Esophagus mucosa (tissue), 1 donor: ENCODE measurements at places on chromosomes 5 and 9. TPM values are rescaled to one million over a fixed set of nuclear protein-coding genes. Genes with fewer than 3 reads are reported as not detected.
A peak's percentile ranks its signal among the peaks of the same experiment; 100 is the strongest.

GRCh38 chr9:101458963-101459631 lies 23.5 kb upstream of the ALDOB start:
- ATAC-seq, result peak; percentile 91

The GGTA1 gene
- total RNA-seq, result 7.1 TPM

DNA sequence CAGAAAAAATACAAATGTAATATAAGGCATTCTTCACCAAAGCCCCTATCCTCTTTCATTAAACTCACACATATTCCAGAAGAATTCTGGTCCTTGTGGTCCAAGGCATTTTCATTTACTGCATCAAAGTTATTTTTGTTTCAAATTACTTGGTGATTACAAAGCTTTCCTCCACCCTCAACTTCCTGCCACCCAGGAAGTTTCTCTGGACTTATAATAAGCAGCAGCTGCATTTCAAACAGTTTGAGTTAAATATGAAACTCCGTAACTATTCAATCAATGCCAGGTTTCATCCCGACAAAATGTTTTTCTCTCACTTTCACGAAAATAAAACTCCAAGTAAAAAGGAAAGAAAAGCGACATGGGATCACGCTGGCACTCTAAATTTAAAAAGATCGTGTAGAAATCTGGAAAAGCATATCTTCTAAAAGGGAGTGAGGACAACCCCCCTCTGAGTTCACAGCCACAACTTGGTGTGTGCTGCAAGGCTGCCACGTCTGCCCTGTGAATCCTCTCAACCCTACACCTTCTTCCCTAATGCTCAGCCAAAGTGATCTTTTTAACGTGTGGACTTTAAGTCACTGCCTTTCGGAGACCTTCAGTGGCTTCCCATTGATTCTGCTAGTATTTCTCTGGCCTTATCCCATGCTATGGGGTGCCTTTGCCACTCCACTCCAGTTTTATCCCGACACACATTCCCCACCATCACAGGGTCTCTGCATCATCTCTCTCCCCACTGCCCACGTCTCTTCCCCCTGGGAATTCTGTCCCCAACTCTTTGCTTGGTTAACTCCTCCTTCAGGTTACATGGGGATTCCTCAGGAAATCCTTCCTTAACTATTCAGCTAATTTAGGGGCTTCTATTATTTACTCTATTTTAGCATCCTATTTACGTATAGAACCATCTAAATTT lies 91.1 kb upstream of the CER1 start:
- ATAC-seq, result no peak

- ATAC-seq, result no peak
Observed at GRCh38 chr5:133519191-133519590, 93.2 kb downstream of the FSTL4 start.

DNA sequence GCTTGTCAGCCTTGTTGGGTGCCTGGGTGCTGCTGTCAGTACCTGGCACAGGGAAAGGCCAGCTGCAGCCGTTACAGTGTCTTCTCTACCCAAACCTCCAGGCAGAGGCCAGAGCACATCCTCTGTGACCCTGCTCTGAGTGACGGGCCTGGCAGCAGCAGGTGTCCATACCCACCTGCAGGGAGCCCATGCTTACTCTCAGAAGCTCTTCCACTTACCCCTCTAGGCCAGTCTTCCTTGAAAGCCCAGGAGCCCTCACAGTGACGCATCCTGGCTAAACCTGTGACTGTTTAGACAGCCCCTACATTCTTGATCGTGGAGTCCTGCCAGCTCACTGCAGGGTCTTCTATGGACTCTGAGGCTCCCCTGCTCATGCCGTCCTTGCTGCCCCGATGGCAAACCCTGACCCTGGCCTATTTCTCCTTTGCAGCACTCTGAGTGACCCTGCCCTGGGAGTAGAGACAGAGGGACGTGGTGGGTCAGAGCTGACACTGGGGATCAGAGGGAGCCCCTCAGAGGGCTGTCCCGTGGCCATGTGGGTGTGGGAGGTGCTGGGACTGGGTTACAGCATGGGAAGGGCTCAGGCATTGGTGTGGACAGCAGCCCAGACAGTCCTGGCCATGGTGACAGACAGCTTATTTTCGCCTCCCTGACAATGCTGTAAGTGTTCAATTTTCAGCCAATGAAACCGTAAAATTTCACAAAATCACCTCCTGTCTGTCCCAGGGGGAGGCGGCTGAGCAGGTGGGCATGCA lies 67.6 kb upstream of the RNF130 start:
- ATAC-seq, result no peak

GRCh38 chr9:73269430-73270101 lies 117.9 kb downstream of the ANXA1 start:
- no peak for ATAC-seq

GRCh38 chr5:171848911-171849520 lies 63.4 kb downstream of the SMIM23 start:
- no peak for ATAC-seq

DNA sequence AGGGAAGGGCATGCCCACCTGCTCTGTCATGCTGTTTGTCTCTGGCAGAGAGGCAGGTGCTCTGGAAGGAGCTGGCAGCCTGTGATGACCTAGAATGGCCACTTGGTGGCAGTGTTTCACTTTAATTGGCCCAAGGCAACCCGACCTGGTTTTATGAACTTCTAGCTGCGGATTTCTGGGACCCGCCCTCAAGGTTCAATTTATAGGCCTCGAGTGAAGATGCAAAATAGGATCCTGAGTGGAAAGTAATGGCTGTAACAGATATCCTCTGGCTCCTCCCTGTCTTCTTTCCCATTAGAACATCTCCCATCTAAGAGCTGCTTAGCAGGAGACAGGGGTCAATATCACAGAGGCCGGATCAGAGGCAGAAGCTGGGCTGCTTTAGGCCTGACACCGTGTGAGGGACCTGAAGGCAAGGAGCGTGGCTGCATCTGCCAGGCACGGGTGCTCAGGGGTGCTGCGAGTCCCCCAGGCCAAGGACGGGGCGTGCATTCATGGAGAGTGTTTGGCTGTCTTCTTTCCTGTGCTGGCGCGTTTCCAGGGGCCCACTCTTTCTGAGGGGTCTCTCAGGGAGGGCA lies 56.7 kb upstream of the SLC28A3 start:
- peak; percentile 81 for ATAC-seq

The LVRN gene
- total RNA-seq, result 0.08 TPM

- ATAC-seq, result peak; percentile 55
Observed at GRCh38 chr9:89408628-89409101, 89.2 kb downstream of the SEMA4D start.
